Fibroblast of villous mesenchyme (primary cell): ENCODE measurements at places on chromosomes 7 and 10. TPM values are rescaled to one million over a fixed set of nuclear protein-coding genes. Genes with fewer than 3 reads are reported as not detected.

Gene PLEKHS1
- under 0.01 TPM in 1 of 2 replicates, not detected in the other for total RNA-seq

Gene PLAC9
- 0.43 and 0.64 TPM in 2 replicates for total RNA-seq

Gene HOXA11
- 41.9 and 47.1 TPM in 2 replicates for total RNA-seq

Gene ST8SIA6
- total RNA-seq = not detected in 2 replicates

Gene POLL
- 8.2 and 9.3 TPM in 2 replicates for total RNA-seq

Gene PTPRZ1
- total RNA-seq = 0.43 TPM in 1 of 2 replicates, not detected in the other

DNA sequence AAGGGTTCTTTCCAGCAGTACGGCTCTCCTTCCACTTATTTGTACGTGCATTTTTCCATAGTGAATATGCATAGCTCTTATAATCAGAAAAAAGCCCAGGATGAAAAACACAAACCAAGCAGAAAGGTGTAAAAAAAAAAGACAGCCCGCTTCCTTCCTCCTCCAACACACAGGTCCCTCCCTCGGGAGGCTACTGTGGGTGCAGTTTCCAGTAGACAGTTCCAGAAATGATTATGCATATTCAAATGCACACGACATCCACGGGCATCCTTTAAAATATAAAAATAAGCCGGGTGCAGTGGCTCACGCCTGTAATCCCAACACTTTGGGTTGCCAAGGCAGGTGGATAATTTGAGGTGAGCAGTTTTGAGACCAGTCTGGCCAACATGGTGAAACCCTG is 59.9 kb downstream of the TNRC18 start:
- DNase-seq = no peak

DNA sequence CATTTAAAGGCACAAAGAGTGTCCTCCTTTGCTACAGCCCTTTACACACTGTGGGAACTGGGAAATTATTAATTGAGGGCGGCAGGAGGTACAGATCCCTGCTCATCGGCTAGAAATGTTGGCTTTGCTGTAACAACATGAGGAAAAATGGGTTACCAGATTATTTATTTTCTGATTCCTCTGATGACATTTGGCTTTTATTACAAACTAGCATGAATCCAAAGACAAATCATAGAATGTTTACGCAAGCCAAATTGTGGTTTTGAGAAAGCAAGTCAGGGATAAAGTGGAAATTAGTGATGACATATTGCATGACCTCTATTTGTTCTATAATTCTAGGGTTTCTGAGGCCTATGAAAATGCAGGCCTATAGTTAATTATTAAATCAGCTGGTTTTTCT is 126.1 kb upstream of the TMEM196 start:
- peak; percentile 46 for DNase-seq

DNA sequence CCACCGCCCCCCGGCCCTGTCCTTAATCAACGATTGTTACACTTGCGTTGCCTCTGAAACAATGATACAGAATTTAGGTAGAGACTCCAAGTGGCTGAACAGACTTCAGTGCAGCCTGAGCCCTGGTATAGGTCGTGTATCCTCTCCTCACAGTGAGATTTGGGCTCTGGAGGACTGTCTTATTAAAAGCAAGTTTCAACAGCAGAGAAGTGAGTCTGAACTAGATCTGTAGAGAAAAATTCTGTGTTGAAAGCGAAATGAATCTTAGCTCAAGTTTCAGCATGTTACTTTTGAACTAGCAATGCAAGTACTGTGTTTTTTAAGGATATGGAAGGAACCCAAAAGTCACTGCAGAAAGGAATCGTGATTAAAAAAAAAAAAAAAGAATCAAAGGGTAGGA is 103.1 kb downstream of the HOXA1 start:
- DNase-seq = no peak

- DNase-seq = no peak
Observed at GRCh38 chr7:105021352-105021751, 7.3 kb downstream of the KMT2E start.

DNA sequence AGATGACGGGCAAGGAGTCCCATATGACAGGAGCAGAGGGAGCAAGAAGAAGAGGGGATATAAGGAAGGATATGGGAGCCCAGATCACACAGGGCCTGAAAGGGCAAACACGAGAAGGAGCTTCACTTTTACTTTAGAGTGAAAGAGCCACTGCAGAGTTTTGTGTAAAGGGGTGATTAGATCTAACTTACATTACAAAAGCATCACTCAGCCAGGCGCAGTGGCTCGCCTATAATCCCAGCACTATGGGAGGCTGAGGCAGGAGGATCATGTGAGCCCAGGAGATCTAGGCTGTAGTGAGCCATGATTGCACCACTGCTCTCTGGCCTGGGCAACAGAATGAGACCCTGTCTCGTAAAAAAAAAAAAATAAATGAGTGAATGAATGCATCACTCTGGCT is 91.1 kb downstream of the MPP7 start:
- DNase-seq = no peak

DNA sequence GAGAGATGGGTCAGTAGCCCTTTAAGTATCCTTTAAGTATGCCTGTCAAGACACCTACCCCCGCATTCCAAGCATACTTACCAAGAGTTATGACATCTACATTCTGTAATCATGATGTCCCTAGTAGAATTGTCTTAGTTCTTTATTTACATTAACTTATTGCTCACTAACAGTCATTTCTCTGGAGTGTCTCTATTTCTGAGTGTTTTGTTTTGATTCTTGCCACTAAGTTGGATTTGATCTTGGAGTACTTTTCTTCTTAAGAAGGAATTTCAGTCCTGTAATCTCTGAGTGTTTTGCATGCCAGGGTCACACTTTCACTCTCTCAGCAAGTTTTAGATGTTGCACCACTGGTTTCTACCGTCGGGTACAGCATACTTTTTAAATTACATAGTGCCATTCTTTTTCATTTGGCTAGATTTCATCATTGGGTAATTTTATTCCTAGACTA is 1053.9 kb downstream of the KCNMA1 start:
- peak; percentile 69 for DNase-seq

DNA sequence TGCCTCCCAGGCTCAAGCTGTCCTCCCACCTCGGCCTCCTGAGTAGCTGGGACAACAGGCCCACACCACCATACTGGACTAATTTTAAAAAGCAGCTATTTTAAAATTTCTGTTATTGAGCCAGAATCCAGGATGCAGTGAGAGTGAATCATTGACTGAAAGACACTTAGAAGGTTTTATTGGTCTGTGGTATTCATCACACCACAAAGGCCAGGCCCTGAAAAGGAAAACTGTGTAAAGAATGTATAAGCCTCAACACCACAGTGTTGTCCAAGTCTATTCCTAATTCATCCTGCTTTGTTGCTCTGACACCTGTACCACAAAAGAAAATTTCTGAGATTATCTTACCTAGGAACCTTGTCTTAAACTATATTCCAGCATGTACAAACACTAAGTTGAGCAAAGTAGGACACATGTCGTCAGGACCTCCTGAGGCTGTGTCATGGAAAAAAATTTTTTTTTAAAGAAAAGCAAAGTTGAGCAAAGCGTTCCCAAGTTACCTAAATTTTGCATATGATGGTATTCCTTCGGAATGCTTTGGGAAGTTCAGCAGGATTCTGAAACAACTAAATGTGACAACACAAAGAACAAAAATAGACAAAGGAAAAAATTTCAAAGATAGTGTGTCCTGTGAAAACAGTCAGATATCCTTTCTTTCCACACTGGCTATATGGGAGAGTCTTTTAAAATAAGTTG is 129.6 kb upstream of the MKLN1 start:
- DNase-seq = peak; percentile 57

GRCh38 chr7:1251796-1252539 is 19.3 kb downstream of the UNCX start:
- no peak for DNase-seq

- DNase-seq = no peak
Observed at GRCh38 chr7:135369405-135369804, 135.8 kb downstream of the STRA8 start.

DNA sequence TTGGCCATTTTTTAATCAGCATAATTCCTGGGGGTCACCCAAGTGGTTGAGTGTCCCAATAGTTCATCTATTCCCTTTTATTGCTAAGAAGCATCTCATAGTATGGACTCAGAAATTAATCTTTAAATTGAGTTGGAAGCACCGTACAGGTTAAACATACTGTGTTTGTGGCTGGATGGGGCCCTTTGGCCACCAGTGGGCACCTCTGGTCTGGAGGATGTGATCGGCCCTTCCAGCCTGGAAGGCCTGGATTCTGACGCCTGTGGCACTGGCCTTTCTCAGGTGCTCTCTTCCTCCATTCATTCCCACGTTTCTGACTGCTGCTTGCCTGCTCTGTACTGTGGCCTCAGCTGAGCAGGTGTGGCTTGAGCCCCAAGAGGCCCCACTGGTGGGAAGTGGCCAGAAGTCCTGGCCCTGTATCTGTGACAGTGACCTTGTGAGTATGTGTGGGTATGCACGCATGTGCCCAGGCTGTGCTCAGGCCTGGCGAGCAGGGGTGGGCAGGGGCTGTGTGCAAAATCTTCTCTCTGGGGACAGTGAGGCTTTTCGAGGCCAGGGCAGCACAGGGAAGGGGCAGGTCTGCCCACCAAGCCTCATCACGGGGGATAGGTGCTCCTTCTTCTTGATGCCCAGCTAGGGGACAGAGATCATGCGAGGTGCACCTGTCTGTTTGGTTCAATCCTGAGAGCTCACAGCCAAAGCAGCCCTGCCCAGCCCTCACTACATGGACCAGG is 30.1 kb downstream of the LDB3 start:
- DNase-seq = no peak

DNA sequence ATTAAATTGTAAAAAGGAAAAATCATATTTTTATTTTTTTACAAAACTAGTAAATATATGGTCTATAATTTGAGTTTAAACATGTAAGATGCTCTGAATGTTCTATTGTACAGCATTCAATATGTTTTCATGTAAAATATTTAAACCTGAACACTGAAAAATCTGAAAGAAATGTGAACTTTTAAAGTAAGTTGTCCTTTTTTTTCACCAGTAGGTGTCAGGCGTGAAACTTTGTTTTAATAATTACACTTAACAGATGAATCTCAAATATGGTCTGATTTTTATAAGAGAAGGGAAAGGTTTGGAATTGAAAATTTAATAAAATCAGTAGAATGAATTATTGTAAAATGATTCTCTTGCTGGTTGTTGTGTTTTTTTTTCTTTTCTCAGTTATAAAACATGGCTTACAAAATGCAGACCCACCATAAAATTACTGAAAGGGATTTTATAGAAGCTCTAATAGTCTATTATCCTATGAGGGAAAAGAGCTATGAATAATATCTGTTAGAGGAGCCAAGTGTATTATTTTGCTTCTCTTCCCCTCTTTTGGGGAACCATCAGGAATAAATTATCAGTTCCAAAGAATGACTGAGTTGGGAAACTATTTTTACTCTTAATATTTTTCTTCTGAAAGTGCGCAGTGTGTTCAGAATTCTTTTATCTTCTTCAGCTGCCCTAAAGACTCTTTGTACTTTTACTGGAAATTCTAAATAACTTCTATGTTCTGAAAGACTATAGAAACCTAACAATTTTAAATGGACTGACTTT is 217.7 kb upstream of the FZD1 start:
- DNase-seq = peak; percentile 21
